Activated T-cell treated with anti-CD3 and anti-CD28 coated beads for 24 hours (primary cell): ENCODE measurements at places on chromosomes 2 and 18.

DNA sequence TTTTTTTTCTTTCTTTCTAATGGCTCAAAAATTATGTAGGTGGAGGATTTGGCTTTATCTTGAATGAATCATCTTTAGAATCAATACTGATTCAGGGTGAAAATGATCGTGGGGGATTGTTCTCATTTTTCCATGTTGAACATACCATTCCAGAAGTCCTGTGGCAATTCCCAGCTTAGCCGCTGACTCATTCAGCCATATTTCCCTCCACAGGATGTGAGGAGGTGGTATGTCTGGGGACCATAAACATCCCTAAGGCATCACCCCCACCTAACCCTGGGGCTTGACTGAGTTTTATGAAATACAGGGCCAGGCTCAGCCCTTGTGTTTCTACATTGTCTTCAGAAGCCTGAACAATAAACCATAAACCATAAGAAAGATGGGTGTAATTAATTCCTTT is 92.7 kb upstream of the FN1 start:
- no peak for DNase-seq

- no peak for DNase-seq
Observed at GRCh38 chr2:24105816-24106215, 17.3 kb downstream of the PFN4 start.

DNA sequence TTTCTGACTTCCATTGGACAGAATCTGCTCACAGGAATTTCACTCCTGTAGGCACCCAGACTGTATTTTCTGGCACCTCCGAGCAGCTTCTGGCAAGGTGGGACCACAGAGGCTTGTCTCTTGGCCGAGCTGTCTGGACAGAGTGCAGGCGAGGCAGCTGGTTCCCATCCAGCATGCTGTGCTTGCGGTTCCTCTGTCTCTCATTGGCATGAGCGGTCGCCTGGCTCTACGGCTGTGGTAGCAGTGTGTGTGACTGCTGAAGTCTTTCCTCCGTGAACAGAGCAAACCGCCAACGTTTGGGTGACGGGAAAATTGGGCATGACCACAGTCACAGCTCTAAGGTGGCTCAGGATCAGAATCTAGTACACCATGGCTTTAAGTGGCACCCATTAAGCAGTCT is 411.7 kb upstream of the NETO1 start:
- no peak for DNase-seq

GRCh38 chr18:57343833-57344232 is 8.5 kb upstream of the ST8SIA3 start:
- DNase-seq = no peak

DNA sequence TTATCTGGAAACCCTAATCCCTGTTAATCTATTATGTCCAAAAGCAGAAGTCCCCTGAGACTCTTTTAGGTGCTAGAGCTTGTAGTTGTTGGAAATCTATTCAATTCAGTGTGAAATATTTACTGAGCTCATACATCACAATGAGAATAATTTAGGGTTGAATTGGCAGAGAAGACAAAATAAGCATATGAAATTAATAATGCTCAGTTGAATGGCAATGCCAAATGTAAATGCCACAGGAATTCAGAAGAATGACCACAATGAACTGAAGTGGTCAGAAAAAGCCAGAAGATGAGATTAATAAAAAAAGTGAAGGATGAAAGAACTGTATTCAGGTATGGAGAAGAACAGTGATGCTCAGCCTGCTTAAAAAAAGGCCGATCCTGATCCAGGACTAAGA is 8.0 kb upstream of the STAT4 start:
- no peak for DNase-seq

DNA sequence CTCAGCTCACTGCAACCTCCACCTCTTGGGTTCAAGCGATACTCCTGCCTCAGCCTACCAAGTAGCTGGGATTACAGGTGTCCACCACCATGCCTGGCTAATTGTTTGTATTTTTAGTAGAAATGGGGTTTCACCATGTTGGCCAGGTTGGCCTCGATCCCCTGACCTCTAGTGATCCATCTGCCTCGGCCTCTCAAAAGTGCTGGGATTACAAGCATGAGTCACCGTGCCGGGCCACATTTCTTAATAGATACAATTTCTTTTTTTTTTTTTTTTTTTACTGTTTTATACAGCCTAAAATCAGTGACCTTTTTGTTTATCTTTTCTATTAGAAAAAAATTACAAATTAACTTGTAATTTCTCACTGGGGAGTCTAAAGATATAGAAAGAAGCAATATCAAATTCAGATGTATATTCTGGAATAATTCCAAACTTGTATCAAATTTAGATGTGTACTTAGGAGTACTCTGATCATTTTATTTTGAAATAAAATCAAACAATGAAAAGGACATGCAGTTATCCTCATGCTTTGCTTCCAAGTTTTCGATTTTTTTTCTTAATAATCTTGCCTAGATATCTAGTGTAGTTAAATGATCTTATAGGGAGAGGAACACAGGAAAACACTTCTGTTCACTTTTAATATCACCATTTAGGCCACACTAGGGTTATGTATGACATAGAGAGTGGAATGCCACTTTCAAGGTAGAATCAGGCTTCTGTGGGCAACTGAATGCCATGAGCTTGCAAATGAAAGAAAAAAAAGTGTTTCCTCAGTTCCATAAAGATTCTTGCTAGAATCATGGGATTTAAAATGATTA is 1089.3 kb downstream of the SUCLG1 start:
- no peak for DNase-seq

- DNase-seq = no peak
Observed at GRCh38 chr18:62287781-62288664, 37.1 kb upstream of the TNFRSF11A start.

DNA sequence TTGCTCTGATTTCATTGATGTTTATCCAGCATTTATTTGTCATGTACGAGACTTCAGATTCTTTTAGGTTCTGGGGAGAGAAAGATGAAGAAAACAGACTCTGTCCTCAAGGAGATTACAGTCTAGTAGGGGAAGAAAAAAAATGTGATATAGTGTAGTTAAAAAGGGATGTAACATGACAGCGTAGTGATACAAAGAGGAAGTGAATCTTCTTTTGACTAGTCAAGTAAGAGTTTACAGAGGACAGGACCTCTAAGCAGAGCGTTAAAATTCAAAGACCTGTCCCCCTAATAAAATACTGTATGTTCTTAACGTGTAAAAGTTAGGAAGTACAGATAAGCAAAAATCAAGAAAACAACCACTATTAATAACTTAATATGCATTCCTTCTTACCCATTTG is 47.7 kb downstream of the NCOA1 start:
- no peak for DNase-seq

DNA sequence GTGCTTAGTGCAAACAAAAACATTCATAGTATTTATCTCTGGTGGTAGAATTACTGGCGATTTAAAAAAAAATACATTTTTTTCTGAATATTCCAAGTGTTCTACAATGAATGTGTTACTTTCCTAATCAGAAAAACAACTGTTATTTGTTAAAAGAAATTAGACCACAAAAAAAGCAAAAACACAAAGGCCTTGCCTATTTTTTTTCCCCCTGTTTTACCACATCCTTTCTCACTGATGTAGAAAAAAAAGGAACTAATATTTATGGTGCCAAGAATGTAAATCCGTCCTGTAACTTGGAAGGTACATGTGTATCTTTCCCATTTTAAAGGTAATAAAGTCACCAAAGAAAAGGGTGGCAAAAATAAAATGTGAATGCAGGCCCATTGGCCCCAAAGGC is 28.4 kb upstream of the MGAT4A start:
- no peak for DNase-seq

GRCh38 chr2:59184276-59185020 is 943.3 kb upstream of the FANCL start:
- DNase-seq = no peak

DNA sequence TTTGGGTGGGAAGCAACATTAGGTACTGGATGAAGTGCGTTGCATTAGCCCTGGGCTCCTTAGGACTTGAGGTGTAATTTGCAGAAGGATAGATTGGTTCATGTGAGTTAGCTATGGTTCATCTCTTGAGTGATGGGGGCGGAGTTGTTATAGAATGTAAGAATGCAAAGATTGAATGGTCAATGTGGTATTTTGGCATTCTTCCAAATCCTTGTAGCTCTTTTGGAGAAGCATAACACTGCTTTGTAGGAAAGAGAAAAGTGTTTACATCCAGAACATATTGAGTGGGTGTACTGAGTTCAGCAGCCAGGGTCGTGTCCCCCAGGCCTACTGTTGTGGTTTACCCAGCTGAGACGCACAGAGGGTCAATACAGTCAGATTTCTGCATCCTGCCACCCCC is 173.5 kb downstream of the FMNL2 start:
- no peak for DNase-seq

DNA sequence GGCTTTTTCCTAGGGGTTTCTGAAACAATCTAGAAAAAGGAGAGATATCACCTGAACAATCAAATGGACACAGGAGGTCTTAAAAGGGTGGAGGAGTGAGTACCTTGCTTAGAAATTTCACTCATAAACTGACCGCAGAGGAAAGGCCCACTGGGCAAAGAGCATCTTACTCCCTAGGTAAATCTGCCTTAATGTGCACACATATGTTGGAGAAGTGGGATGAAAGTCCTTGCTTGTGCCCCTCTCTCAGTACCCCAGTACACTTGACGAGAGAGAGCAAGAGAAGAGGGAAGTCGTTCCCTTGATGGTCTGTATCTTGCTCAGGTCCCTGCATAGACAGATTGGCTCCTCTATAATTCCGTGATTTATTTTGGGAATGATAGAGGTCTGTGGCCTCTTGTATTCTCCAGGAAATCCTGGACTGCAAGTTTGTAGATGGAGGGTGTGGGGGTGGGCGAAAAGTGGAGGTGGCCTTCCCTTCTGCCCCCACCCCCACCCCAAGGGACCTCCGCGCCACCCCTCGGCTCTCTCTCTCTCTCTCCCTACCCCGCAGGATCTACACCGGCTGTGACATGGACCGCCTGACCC is 6.8 kb downstream of the TBR1 start:
- DNase-seq = no peak
